ENCODE measurements at places on chromosomes 3 and 15.

- DNase-seq = no peak
These were observed 10.5 kb downstream of the HDDC3 start for GRCh38 chr15:90921887-90922286.

- peak; percentile 12 for DNase-seq
These were observed 1.5 kb downstream of the DUSP7 start for GRCh38 chr3:52054661-52055511.

- DNase-seq = no peak
These were observed 8.2 kb downstream of the EFCC1 start for GRCh38 chr3:129009266-129009665.

- DNase-seq = no peak
These were observed 74.0 kb downstream of the OXNAD1 start for GRCh38 chr3:16338999-16339398.

GRCh38 chr3:134317106-134317947, 56.9 kb downstream of the AMOTL2 start:
- DNase-seq = no peak

- no peak for DNase-seq
These were observed 280.5 kb downstream of the GAP43 start for GRCh38 chr3:115903843-115904242.

All from stimulated activated CD4-positive, alpha-beta T cell treated with anti-CD3 and anti-CD28 coated beads, Interleukin-2, amount 100 ng/mL, for 48 hours (primary cell).